Stimulated activated CD8-positive, alpha-beta memory T cell treated with anti-CD3 and anti-CD28 coated beads, Interleukin-4, amount 100 ng/mL, for 1 hour (primary cell): ENCODE measurements at places on chromosomes 3 and 15.

- no peak for DNase-seq
Measured at GRCh38 chr3:28940530-28940929, 340.3 kb upstream of the RBMS3 start.

GRCh38 chr3:156036258-156037053, 83.9 kb upstream of the KCNAB1 start:
- no peak for DNase-seq

- no peak for DNase-seq
Measured at GRCh38 chr3:13240928-13241618, 167.8 kb upstream of the IQSEC1 start.

DNA sequence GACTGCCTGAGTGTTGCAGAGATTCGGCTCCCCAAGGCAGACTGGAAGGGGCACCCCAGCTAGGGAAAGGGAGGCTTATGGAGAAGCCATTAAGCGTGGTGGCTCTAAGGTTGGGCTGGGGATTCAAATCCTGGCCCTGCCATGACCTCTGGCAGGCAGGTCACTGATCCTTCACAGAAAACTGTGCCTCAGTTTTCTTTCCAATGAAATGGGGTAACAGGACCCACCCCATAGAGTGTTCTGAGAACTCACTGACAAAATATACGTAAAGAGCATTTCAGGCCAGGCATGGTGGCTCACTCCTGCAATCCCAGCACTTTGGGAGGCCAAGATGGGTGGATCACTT, 34.6 kb downstream of the DNASE1L3 start:
- DNase-seq: no peak

- DNase-seq: no peak
Measured at GRCh38 chr15:29083161-29083560, 186.5 kb downstream of the NSMCE3 start.

DNA sequence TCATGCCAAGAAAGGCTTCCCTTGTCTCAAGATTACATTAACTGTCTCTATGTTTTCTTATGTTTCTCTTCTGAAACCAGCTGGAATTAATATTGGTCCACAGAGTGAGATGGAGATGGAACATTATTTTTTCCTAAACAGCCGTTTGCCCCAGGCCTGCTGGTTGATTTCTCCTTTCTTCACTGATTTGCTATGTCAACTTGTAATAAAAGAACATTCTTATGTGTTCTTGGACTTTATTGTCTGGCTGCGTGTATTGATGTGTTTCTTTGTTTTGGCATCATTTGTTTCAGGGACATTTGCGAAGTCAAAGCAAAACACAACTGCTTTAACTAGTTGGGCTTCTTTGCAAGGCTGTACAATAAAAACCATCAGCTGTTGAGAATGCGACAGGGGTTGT, 168.5 kb downstream of the FAM43A start:
- DNase-seq: no peak

GRCh38 chr15:100725121-100726069, 123.0 kb downstream of the ASB7 start:
- DNase-seq: no peak

DNA sequence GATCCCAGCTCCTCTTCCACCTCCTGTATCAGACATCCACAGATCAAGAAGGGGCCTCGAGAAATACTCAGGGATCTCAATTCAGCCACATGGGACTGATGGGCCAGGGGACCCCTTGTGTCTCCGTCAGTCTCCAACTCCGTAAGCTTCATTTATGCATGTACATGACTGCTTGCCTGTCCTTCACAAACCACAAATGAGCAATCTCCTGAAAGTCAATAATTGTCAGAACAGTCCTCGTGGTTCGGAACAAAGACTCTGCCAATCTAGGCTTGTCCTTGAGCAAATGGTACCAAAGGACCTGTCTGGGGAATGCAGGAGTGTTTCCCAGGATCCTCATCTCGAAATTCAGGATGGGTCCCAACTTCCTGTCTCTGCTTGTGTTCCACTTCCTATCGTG, 20.8 kb downstream of the SLC12A8 start:
- DNase-seq: no peak

- DNase-seq: no peak
Measured at GRCh38 chr3:37491776-37492175, 317.4 kb upstream of the LRRFIP2 start.

DNA sequence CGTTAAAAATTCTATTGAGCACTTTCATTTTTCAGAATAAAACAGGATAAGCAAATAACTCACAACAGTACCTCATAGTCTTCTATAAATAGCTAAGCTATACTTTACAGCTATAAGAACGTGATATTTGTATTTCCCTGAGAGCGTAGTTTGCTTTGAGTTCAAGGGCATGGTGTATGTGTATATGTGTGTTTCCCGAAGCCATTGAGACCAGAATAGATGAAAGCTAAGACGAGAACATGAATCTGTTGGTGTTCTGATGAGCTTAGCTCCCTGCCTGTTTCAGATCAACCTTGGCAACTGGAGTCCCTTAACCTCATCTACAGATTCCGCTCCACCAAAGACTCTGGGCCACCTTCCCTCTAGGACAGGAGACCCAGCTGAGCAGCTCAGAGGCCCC, 59.5 kb upstream of the MCF2L2 start:
- DNase-seq: no peak

DNA sequence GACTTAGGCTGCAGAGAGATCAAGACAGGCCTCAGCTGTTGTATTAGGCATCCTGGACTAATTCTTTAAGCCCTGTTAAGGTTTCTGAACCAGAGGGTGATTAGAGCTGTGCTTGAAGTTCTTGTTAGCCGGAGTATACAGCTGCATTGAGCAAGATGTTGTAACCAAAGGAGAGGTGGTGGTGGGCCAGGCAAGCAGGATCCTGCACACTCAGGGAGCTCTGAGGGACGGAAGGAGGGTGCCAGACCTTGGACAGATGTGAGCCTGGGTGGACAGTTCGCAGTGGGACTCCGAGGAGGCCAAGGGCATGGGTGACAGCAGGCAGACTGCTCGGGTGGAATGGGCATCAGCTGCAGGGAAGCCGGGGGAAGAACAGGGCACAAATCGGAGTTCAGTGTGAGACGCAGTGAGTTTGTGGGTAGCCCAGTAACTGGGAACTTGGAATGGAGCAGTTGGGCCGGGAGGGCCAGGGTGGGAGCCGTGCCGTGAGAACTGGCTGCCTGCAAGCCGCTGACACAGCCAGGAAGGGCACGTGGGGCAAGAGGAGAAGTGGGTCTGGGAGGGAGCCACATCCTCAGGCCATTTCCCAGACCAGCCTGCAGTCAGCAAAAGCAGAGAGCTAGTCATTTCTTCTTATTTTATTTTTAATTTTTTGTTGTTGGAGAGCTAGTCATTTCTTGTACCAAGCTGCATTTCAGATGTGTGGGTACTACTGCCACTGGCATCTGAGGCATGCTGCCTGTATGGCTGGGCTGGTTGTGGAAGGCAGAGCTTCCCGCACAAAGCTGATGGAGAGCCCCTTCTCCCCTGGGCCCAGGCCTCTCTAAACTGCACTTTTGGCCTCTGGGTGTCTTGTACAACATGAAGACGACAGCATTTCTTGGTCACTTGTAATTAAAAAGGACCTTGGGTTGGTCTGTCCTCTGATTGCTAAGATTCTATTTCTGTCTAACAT, 61.0 kb downstream of the PGPEP1L start:
- DNase-seq: no peak
